Activated CD8-positive, alpha-beta memory T cell treated with anti-CD3 and anti-CD28 coated beads for 4 hours (primary cell): ENCODE measurements at places on chromosomes 5 and 9.

DNA sequence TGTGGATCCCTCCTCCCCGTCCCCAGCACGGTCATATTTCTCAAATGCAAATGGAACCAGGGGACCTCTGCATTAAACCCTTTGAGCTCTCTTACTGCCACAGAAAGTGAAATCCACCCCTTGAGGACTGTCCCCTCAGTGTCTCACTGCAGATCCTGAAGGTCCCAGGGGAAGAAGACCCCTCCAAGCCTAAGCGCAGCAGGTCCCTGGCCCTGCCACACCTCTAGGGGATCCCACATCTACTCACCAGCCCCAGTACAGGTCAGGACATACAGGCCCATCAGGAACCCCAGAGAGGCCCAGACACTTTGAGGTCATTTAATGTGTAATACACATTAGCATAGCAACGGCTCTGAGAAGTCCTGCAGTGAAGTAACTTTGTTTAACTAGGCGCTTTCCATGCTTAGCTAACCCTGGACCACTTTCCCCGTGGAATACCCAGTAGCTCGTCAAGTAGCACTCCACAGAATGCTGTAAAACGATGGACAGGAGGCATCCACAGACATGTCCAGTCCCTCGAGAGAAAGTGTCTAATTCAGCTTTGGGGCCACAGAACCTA lies 54.7 kb upstream of the ALDH1B1 start:
- no peak for DNase-seq

- DNase-seq: no peak
These were observed 281.7 kb upstream of the EFNA5 start for GRCh38 chr5:107952450-107952849.

DNA sequence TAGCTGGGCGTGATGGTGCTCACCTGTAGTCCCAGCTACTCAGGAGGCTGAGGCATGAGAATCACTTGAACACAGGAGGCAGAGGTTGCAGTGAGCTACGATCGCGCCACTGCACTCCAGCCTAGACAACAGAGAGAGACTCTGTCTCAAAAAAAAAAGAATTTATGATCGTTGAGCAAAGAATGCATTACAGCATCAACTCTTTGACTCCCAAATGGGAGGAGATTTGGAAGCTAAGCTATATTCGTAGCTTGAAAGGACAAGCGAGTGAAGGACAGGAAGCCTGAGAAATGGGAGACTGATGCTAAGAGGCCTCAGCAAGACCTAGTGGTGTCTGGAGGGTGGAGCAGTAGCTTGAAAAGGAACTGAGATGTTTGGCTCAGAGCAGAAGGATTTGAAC lies 10.3 kb upstream of the CCIN start:
- DNase-seq: no peak

GRCh38 chr5:75534734-75535133 lies 23.0 kb downstream of the POLK start:
- no peak for DNase-seq

DNA sequence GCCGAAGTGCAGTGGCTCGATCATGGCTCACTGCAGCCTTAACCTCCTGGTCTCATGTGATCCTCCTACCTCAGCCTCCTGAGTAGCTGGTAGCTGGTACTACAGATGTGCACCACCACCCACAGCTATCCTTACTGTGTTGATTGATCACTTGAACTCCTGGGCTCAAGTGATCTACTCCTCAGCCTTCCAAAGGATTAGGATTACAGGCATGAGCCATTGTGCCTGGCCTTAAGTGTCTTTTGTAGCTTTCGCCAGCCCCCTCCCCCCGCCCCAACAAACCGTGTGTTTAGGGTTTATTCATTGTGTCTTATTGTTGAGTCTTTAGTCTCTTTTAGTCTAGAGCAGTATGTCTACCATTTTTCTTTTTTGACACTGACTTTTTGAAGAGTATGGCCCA lies 33.1 kb downstream of the SPIN1 start:
- DNase-seq: no peak

- no peak for DNase-seq
These were observed 140.2 kb downstream of the DNAH5 start for GRCh38 chr5:13804336-13804735.

DNA sequence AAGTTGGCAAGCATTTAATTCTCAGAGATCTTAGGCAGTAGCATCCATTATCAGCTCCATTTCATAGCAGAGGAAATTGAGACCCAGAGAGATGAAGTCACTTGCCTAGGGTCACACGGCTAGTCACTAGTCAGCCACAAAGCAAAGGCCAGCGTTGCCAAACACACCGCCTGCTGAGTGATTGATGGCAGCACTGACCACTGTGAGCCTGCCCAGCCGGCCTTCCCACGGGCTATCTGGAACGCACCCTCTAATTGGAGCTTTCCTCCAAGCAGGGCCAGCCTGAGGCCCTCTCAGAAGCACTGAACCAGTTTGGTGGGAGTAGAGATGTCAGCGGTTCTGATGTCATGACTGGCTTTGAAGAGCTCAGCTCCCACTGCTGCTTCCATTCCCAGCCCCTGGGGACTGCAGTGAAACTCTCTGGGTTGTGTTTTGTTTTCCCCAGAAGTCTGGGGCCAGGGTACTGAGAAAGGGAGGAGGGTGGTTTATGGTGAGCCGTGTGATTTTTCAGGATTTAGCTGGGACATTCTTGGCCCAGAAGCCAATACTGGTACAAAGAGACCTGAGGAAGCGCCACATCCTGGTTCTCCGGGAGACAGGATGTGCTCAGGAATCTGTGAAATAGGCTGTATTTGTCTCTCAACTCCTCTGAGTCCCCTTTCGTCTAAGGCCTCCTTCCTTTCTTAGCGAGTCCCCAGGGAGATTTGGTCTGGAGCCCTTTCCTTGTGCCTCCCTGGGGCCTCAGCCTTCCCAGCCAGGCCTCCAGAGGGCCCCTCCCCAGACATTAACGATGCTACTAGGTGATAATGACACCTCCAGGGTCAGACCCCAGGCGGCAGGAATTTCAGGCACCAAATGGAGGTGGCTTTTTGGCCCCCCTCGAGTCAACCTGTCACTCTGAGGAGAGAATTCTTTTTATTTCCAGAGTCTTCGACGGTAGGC lies 44.5 kb downstream of the SPRY4 start:
- DNase-seq: no peak

GRCh38 chr5:21085791-21086190 lies 1097.8 kb upstream of the CDH18 start:
- DNase-seq: no peak

GRCh38 chr5:132054697-132055440 lies 5.6 kb upstream of the IL3 start:
- no peak for DNase-seq

GRCh38 chr5:53427965-53428364 lies 52.5 kb upstream of the FST start:
- DNase-seq: no peak

- no peak for DNase-seq
These were observed 78.6 kb downstream of the MTREX start for GRCh38 chr5:55386356-55386755.

DNA sequence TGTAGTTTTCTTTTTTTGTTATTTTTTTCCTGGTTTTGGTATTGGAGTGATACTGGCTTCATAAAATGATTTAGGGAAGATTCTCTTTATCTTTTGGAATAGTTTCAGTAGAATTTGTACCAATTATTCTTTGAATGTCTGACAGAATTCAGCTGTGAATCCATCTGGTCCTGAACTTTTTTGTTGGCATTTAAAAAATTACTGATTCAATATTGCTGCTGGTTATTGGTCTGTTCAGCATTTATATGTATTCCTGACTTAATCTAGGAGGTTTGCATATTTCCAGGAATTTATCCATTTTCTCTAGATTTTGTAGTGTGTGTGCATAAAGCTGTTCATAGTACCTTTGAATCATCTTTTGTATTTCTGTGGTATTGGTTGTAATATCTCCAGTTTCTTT lies 100.2 kb downstream of the NXNL2 start:
- DNase-seq: no peak

GRCh38 chr5:134555223-134555889 lies 29.9 kb downstream of the JADE2 start:
- no peak for DNase-seq

- no peak for DNase-seq
These were observed 13.4 kb upstream of the SLC2A6 start for GRCh38 chr9:133492061-133493021.

DNA sequence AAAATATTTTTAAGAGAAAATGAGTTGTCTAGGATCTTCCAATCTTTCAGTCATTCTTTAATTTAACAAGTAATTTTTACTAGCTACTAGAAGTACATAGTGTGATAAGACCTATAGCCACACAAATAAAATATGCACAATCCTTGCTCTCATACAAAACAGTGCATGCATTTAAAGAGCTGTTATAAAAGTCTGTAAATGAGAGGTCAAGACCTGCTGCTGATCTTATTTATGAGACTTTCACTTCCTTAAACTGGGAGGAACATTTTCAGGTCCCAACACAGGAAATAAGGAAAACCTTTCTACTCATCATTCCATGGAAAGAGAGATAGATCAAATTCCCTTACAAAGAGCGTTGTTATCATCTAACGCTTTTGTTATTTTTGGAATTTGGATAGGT lies 54.2 kb upstream of the PAM start:
- DNase-seq: no peak

DNA sequence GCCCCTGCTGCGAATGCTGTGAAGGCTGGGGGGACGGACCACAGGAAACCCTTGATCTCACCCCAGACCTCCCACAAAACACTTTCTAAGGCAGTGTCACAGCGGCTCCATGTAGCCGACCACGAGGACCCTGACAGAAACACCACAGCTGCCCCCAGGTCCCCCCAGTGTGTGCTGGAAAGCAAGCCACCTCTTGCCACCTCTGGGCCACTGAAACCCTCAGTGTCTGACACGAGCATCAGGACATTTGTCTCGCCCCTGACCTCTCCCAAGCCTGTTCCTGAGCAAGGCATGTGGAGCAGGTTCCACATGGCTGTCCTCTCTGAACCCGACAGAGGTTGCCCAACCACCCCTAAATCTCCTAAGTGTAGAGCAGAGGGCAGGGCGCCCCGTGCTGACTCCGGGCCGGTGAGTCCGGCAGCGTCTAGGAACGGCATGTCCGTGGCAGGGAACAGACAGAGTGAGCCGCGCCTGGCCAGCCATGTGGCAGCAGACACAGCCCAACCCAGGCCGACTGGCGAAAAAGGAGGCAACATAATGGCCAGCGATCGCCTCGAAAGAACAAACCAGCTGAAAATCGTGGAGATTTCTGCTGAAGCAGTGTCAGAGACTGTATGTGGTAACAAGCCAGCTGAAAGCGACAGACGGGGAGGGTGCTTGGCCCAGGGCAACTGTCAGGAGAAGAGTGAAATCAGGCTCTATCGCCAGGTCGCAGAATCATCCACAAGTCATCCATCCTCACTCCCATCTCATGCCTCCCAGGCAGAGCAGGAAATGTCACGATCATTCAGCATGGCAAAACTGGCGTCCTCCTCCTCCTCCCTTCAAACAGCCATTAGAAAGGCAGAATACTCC lies 84.7 kb downstream of the GOLPH3 start:
- no peak for DNase-seq

GRCh38 chr9:101693546-101694336 lies 44.7 kb downstream of the GRIN3A start:
- no peak for DNase-seq

- no peak for DNase-seq
These were observed 34.8 kb upstream of the IFNK start for GRCh38 chr9:27489087-27489876.

DNA sequence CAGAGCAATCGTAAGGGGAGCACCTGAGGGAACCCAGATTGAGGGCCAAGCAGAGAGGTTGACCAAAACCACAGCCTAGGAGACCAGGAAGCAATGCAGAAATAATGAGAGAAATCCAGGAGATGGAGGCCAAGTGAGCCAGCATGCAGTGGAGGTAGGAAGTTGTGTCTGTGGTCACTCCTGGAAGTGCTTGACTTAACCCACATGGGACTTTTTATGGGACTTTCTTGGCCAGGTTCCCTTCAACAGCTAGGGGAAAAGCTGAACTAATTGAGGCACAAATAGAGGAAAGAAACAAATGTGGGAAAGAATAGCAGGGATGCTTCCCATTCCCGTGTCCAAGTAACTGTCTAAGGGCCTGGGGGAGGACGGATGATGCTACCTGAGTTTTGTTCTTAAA lies 293.2 kb upstream of the CLINT1 start:
- DNase-seq: no peak

DNA sequence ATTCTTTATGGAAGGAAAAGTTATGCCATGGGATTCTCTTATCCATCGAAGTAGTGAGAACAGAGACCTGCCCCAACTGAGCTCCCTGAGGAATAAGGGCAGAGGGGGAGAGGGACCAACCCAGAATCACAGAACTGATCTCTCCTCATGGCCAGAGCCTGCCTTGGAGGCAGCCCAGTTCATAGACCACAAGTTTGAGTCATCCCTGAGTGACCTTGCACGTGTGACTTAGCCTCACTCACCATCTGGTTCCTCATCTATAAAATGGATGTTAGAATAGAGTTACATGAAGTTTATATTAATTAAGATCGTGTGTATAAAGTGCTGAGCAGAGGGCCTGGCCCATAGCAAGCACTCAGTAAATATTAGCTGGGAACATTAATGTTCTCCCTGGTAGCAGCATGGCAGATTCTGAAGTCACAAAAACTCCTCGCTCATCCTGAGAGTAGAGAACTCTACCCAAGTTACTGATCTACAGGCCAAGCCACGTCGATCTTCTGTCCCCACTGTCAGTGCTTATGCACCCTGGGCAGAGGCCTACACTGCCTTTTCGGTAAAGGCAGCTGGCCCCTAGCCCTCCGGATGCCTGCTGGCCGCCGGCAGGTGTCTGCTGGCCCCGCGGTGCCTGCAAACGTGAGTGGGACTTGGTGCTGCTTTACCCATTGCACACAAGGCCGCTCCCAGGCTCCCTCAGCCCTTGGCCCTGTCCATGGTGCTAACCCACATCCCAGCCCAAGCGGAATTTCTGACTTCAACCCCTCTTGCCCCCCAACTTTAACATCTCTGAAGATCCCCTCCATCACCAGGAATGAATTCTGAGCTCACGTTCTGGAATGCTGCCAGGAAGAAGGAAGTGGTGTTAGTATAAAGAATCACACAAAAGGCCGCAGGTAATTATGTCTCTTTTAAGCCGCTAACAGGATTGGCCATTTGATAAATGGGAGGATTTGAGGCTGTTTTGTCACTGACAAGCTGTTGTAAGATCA lies 61.1 kb upstream of the ARAP3 start:
- no peak for DNase-seq

DNA sequence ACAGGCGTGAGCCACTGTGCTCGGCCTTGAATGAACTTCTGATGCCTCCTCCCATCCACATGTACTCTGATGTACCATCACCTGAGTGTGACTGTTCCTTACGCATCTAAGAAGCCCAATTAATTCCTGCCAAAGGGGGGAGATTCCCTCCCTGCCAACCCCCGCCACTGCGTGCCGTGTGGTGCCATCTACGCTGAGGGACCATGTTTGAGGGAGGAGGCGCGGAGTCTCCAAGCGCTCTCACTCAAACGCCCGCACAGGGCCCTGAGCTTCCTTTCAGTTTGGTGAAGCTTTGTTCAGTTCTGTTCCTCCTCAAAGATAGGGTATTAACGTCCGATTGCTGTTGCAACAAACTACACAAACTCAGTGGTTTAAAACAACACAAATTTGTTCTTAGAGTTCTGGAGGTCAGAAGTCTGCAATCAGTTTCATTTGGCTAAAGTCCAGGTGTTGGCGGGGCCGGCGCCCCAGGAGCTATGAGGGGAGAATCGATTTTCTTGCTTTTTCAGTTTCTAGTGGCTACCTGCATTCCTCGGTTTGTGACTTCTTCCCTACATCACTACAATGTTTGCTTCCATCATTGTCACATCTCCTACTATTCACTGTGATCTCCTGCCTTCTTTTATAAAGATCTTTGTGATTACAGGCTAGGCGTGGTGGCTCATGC lies 13.9 kb upstream of the PRXL2C start:
- no peak for DNase-seq

GRCh38 chr9:82117026-82117811 lies 128.6 kb downstream of the SPATA31D1 start:
- DNase-seq: no peak
